Activated naive CD8-positive, alpha-beta T cell treated with anti-CD3 and anti-CD28 coated beads, Interleukin-2, amount 10 ng/mL, durations not matched to agents 7 days and 5 days (primary cell): ENCODE measurements at places on chromosomes 13 and 19.

- DNase-seq: no peak
These were observed 547.7 kb upstream of the KLF12 start for GRCh38 chr13:74681891-74682290.

DNA sequence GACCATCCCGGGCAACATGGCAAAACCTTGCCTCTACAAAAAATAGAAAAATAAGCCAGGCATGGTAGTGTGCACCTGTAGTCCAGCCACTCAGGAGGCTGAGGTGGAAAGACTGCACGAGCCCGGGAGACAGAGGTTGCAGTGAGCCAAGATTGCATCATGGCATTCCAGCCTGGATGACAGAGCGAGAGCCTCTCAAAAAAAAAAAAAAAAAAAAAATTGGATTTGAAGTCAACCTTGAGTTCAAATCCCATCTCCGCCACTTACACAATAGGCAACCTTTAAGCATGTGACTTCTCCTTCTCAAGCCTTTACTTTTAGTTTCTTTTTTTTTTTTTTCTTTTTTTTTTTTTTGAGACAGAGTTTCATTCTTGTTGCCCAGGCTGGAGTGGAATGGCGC, 12.0 kb downstream of the KASH5 start:
- DNase-seq: no peak

- DNase-seq: no peak
These were observed 11.5 kb downstream of the MARK4 start for GRCh38 chr19:45262570-45262969.

GRCh38 chr13:24179486-24179850, 18.9 kb downstream of the SPATA13 start:
- DNase-seq: no peak

DNA sequence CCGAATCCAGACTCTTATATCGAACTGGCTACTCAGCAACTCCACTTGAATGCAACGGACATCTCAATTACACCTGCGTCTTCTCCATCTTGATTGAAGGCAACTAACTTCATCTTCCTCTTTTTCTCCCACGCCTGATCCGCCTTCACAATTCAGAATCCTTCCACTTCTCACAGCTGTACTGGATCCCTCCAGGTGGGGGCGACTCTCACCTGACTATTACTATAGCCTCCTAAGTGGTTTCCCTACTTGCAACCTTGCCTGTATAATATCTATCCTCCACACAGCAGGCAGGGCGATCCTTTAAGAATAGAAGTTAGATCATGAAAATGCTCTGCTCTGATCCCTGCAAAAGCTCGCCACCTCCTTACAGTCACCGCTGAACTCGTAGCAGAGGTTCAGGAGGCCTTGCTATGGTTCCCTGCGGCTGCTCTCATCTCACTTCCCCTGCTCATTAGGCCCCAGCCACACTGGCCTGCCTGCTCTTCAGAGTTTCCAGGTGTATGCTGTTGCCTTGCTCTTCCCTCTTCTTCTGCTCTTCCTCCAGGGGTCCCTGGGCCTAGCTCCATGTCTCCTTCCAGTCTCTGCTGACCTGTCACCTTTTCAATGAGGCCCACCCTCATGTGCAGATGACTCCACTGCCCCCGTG, 31.9 kb downstream of the RFXAP start:
- DNase-seq: no peak
